Skeletal muscle cell (primary cell): ENCODE measurements at places on chromosomes 4 and X.
A peak's percentile ranks its signal among the peaks of the same experiment; 100 is the strongest.

DNA sequence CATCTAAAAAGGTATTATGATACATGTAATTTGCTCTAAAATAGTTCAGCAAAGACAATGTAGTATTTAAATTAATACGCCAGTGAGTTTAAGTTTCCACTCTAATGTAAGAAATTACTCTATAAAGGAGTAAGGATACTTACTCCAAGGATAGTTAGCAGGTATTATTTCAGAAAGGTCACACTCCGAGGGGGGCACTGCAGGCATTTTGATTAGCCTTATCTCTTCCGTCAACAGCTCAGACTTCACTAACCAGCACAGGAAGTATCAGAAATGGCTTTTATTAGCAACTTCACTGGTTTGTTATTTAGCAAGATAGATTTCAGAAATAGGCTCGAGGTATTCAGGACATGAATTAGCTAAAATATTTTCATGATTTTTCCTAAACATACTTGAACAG is 127.0 kb downstream of the COX18 start:
- no peak for DNase-seq

- no peak for DNase-seq
Observed at GRCh38 chr4:114312338-114312737, 286.3 kb upstream of the UGT8 start.

DNA sequence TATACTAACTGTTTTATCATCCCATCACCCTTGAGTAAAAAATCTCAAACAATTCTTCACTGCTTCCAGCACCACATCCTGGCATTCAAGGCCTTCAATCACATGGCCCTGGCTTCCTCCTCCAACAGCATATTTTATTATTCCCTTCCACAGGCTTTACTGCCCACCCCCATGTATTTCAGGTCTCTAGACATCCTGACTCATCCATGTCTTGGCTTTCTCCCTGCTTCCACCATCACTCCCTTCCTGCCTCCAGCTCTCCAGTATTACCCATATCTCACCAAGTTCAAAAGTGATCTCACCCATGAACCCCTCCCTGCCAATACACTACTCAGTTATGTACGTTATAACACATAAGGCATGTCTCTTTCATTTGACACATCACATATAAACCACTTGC is 34.7 kb upstream of the PLAC1 start:
- no peak for DNase-seq

DNA sequence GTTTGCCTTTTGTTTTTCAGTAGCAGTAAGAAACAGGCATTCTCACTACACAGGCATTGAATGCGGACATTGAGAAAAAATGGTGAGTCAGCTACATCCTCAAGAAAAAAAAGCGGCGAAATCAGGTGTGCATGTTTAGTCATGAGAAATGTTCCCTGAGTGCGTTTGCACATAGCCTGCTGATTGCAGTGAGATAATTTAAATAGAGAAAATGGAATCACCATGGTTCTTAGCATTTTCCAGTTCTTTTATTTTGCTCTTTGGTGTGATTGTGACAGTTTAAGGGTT is 54.1 kb upstream of the CLDN34 start:
- no peak for DNase-seq

- DNase-seq, result no peak
Observed at GRCh38 chr4:113587640-113588275, 173.8 kb downstream of the CAMK2D start.

DNA sequence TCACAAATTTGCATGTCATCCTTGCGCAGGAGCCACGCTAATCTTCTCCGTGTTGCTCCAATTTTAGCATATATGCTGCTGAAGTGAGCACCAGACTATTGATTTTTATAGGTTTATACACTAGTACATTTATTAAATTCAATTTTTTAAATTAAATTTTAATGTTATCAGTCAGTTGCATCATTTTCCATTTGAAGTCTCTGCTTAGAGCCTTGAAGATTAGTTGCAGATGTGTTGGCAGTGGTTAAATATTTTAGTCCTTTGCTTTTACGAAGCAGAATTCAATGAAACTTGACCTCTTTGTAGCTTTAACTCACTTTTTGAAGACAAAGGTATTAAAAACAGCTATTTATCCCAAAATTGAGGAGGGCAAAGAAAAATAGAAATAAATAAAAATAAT is 16.5 kb downstream of the TRAPPC11 start:
- no peak for DNase-seq

- DNase-seq, result no peak
Observed at GRCh38 chr4:47474799-47475198, 10.3 kb upstream of the ATP10D start.

DNA sequence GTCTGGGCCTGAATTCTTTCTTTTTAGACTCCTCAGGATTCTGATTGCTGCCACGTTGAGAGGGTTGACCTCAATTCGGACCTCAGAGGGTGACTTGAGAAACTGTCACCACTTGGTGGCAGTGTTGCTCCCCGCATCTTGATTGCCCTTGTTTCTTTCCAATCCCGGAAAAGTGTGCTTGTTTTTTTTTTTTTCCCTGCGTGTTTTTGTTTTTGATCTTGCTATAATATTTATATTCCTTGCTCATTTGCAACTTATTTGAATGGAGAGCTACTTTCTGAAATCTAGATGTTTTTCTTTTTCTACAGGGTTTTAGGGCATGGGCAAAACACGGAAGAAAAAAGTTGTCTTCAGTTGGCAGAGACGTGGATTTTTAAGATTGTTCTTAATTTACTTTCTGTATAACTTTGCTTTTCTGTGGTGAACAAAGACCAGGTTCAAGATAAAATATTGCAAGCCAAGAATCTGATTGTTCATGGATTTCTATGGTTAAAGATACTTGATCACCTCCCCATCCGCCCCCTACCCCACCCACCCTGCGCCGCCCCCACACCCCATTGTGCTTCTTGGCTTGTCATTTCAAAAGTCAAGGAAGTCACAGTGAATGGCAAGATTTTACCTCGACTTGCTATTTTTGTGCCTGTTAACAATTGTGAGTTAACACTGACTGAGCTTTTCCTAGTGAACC is 102.0 kb downstream of the PTTG2 start:
- DNase-seq, result no peak

GRCh38 chr4:183861426-183861825 is 43.7 kb upstream of the STOX2 start:
- no peak for DNase-seq

DNA sequence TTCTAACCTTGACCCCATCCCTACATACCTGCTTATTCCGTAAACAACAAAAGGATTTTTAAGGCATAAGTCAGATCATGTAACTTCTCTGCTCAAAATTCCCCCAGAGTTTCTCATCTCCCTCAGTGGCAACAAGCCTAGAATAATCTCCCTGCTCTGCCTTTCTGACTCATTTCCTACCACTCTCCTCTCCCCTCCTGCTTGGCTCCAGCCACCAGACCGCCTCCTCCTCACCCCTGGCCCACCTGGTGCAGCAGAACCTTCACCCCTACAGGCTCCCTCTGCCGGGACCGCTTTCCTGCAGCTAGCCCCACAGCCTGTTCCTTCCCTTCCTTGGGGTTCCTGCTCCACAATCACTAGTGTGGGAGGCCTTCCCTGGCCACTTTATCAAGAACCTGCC is 32.1 kb downstream of the TSPAN5 start:
- DNase-seq, result peak; percentile 76

- no peak for DNase-seq
Observed at GRCh38 chr4:7000421-7001176, 42.6 kb upstream of the TADA2B start.

- no peak for DNase-seq
Observed at GRCh38 chrX:123964156-123964834, 2.8 kb downstream of the STAG2 start.

- DNase-seq, result no peak
Observed at GRCh38 chr4:154417373-154417673, 74.3 kb downstream of the DCHS2 start.

- DNase-seq, result no peak
Observed at GRCh38 chrX:76931518-76931917, 504.0 kb downstream of the MAGEE1 start.

GRCh38 chr4:150158041-150158440 is 79.8 kb downstream of the DCLK2 start:
- no peak for DNase-seq

DNA sequence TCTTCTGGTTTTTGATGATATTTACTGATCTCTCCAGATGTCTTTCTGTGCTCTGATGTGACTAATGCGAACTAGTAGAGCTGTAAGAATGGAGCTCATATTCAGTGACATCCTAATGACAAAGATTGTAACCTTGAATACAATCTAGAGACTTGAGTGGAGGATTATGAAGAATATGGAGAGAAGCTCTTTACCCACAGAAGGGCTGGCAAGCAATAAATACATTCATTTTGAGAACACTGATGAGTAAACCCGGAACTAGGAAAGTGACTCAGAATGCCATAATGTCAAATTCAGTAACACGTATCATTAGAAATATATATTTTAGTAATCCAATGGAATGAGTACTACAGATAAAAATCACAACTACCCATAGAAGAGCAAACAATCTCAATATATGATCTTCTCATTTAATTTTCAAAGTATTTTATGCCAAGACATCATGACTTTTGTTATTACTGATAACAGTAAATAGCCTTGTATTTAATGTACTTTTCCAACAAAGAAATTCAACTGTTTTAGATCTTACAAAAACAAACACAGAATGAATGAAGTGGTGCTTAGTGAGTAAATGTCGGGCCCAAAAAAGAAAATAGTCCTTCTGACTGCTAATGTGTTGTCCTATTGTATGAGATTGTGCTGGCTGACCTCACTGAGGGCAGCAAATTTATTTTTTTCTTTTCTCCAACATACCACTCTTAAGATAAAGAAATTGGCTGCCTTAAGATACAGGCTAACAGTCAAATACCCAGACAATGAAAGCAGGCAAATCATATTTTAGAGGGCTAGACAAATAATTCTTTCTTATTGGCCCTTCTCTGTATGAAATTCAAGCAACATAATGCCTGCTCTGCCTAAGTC is 49.2 kb upstream of the HDAC8 start:
- DNase-seq, result no peak

DNA sequence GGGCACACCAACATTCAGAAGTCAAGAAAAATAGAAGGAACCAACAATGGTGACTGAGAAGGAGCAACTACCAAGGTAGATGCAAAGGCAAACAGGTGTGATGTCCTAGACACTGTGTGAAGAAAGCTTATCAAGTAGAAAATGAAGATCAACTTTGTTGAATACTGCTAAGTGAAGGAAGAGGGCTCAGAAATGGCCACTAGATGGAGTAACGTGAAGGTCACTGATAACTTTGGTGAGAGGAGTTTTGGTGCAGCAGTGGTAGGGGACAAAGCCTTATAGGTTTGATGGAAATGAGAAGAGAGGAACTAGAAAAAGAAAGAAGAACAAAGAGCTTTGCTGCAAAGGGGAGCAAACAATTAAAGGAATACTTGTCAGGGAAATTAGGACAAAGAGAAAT is 23.5 kb downstream of the OTC start:
- no peak for DNase-seq

DNA sequence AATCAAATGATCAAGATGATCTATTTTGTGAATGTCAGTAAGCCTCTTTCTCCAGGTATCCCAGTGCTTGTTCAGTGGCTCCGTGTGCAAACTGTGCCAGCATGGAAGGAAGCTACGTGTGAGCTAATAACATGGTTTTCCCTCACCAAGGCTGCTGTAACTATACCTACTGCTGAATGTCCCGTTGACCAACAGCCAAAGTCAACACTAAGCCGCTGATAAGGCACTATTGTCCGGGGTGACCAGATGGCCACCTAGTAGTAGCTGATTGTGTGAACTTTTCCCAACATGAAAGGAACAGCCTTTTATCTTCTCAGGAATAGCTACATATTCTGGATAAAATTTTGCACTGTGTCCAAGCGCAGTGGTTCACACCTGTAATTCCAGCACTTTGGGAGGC is 58.0 kb upstream of the ABCG2 start:
- DNase-seq, result no peak
